ENCODE measurements at places on chromosomes 11 and 22.
A peak's percentile ranks its signal among the peaks of the same experiment; 100 is the strongest.

DNA sequence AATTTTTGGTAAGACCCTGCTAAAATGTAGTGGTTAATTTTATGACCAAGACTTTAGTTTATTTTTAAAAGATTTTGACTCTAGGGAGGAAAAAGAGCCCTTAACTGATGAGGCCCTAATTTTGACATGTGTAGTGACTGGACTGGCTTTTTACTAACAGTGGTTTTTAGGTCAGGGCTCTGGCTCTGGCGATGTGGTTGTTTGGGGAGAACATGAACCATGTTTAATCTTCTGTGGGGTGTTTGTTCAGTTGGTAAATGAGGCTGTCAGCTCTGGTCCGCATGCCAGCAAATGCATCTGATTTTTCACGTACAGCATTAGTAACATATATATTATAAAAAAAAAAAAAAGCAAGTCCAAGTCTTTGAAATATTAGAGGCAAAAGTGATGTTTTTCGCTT, 104.3 kb downstream of the EXT2 start:
- DNase-seq, result no peak

DNA sequence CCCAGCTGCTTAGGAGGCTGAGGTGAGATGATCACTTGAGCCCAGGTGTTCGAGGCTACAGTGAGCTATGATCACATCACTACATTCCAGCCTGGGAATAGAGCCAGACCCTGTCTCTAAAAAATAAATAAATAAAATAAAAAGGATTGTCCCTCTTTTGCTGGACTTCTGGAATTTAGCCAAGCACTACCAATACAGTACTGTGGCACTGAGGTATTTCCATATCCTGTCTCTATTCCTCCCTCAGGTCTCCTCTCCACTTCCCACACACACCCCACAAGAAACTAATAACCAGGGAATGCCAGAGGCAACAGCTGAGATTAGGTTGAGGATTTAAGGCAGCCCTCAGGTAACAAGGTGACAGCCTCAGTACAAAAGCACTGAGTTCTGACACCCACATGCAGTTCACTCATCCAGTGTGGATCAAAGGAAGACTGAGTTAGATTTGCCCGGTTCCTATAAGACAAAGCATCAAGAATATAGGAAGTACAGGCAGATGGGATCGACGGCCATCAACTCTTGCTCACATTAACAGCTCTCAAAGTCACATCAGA, 4.5 kb upstream of the PPP2R1B start:
- DNase-seq, result no peak

DNA sequence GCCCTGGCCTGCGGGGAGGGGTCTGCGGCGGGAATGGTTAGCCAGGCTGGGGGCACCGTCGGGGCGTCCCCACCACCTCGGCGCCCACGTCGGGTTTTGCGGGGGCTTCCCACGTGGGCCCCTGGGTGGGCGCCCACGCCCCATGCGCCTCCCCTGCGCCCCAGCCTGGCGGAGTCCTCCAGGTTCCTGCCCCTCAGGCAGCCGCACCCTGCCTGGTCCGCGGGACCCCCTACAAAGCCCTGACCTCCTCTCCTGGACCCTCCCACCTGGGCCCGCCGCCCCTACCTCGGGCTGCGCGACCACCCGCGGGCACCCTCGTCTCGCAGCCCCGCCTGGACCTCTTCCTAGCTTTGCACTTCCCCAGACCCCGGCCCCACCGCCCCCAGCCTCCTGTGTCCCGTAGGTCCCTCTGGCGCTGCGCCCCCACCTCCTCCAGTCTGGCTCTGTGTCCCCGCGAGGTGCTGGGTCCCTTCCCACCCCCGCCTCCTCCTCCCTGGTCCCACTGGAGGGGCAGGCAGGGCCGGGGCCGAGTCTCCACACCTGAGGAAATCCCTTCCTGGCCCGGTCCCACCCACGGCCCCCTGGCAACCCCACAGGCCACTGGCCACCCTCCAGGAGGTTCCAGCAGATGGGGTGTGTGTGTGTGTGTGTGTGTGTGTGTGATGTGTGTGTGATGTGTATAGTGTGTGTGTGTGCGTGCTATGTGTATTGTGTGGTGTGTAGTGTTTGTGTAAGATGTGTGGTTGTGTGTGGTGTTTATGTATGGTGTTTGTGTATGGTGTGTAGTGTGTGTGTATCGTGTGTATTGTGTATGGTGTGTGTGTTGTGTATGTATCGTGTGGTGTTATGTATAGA, 11.8 kb downstream of the PIM3 start:
- peak; percentile 54 for DNase-seq

GRCh38 chr22:32511776-32512175, 37.2 kb downstream of the FBXO7 start:
- no peak for DNase-seq

DNA sequence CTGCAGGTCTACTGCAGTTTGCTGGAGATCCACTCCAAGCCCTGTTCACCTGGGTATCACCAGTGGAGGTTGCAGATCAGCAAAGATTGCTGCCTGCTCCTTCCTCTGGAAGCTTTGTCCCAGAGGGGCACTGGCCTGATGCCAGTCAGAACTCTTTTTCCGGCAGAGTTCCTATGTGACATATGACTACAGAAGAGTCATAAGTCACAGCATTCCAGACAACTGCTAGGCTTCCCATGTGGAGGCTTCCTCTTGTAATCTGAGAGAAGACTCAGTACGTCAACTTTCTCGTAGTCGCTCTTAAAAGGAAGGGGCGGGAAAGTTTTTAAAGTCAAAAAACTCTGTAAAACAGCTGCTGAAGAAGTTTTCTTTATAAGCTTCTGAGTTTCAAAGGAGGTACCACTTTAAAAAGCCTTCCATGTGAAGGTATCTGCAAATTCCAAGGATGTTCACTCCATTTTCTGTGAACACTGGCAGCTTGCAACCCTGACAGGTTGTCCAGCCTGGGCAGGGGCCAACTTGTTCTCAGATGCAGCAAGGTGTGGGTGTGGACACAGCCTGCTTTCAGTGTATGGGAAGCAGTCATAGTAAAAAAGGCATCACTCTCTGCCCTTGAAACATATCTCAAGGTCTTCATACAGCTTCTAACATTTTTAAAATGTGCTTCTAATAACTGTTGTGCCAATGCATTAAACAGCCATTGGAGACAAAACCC, 97.8 kb downstream of the ME3 start:
- DNase-seq, result no peak

GRCh38 chr22:50146439-50147238, 23.9 kb upstream of the PANX2 start:
- DNase-seq, result no peak

All from activated T-cell treated with anti-CD3 and anti-CD28 coated beads, Interleukin-2, amount 50 U/mL, for 48 hours (primary cell).